ENCODE measurements at places on chromosomes 2 and 18.

DNA sequence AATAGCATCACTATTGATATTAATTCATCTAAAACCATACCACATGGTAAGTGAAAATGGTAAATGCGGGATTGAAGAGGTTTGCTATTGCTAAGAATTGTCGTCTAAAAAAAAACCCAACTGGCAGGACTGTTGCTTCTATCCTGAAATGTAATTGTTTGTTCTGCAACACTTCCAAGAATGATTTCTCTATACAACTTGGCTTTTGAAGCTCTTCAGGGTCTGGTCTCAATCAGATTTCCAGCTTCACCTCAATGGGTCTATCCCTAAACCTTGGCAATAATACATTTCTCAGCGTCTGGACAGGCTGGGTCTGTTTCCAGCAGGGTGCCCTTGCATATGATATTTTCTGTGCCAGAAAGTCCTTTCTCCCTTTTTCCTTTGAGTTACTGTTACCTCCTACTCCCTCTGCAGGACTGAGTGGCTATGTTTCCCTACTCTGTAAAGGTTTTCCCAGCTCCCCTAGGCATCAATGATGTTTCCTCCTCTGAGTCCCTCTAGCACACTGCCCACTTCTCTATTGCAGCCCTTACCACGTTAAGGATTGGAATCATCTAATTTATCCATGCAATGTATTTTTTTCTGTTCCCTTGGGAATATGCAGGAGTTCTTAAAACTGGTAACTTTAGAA, 118.2 kb upstream of the REV1 start:
- no peak for DNase-seq

- no peak for DNase-seq
These were observed 17.2 kb downstream of the SPEG start for GRCh38 chr2:219451661-219452360.

- DNase-seq, result no peak
These were observed 107.6 kb downstream of the FBXO15 start for GRCh38 chr18:74040008-74040407.

- no peak for DNase-seq
These were observed 9.3 kb upstream of the VWC2L start for GRCh38 chr2:214401580-214401979.

Data from GM03348 (cell line).